ENCODE measurements at places on chromosomes 11 and 22. TPM values are rescaled to one million over a fixed set of nuclear protein-coding genes. Genes with fewer than 3 reads are reported as not detected.
A peak's percentile ranks its signal among the peaks of the same experiment; 100 is the strongest.

GRCh38 chr11:63670433-63671321 is 499 bp downstream of the ATL3 start:
- DNase-seq, result peak; percentile 64

GRCh38 chr11:8025123-8025522 is 38.0 kb downstream of the EIF3F start:
- no peak for DNase-seq

DNA sequence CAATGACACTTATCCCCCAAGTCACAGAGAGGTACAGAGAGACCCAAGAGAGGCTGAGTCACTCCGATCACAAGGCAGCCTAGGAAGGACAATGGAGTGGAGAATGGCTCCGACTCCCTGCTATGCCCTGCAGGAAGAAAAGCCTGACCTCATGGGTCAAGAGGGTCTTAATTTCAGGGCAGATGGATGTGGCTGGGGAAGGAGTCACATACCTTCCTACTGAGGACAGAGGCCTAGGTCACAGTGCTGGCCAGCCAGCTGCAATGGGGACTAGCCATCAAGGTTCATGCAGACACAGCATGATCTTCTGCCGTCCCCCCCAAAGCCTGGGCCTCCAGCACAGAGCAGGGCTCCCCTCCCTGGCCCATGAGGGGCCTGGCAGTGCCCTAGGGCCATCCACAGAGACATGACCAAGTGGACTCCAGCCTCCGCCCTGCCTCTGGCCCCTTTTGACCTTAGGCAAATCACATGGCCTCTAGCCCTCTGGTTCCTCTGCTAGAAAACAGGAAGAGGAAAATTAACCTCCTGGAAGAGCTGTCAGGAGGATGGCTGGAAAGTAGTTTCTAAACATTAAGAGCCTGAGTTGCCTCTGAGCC is 1.8 kb downstream of the ARRB1 start:
- DNase-seq, result no peak

DNA sequence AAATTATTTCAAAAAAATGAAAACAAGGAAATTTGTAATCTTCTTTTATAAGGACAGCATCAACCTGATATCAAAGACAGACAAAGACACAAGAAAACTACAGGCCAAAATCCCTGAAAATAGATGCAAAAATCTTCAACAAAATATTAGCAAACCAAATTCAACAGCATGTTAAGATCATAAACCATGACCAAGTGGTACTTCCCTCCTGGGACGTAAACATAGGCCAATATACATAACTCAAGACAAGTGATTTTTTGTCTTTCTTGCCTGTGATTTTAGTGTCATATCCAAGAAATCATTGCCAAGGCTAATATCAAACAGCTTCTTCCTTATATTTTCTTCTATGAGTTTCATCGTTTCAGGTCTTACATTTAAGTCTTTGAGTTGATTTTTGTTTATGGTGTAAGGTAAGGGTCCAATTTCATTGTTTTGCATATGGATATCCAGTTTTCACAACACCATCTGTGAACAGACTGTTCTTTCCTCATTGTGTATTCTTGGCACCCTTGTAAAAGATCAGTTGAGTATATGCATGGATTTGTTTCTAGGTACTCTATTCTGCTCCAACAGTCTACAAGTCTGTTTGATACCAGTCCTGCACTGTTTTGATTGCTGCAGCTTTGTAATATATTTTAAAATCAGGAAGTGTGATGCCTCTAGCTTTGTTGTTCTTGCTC is 50.0 kb downstream of the SBF2 start:
- no peak for DNase-seq

The BATF2 gene
- 0.44 TPM for total RNA-seq

The PVALB gene
- not detected for total RNA-seq
